ENCODE measurements at places on chromosomes 12 and 14.
A peak's percentile ranks its signal among the peaks of the same experiment; 100 is the strongest.

- DNase-seq: no peak
Measured at GRCh38 chr14:103398427-103399195, 13.4 kb downstream of the MARK3 start.

GRCh38 chr14:45811155-45811554 is 558.2 kb upstream of the MIS18BP1 start:
- DNase-seq: peak; percentile 17

DNA sequence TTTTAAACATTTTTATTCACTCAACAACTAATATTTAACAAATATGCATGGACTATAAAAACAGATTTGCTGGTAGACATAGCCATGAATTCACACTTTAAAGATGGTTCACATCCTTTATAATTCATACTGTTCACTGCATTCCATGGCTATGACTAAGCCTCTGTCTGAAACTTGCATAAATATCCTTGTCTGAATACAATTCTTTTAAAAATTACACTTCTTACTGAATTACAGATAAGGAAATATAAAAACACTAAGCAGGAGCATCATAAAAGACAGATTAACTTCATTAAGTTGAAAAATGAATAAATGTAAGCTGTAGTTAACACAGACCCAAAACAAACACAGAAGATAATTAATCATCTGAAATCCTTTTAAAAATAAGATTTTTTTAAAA is 53.8 kb downstream of the GXYLT1 start:
- no peak for DNase-seq

GRCh38 chr12:509500-509899 is 49.8 kb downstream of the B4GALNT3 start:
- peak; percentile 48 for DNase-seq

DNA sequence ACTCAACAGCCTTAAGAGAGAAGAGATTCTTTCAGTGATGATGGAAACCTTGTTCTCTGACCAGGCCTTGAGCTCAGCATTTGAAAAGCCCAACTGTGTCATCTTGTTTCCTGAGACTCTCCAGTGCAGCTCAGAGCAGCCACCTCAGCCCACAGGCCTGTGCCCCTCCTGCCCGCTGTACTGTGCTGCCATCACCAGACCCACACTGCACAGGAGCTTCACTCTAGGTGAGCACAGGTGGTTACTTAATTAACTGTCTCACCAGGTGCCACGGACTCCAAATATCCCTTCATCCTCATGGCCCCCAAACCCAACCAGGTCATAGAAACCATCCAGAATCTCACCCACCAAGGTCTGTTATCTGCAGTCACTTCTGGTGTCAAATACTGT is 51.3 kb downstream of the JAG2 start:
- DNase-seq: no peak

DNA sequence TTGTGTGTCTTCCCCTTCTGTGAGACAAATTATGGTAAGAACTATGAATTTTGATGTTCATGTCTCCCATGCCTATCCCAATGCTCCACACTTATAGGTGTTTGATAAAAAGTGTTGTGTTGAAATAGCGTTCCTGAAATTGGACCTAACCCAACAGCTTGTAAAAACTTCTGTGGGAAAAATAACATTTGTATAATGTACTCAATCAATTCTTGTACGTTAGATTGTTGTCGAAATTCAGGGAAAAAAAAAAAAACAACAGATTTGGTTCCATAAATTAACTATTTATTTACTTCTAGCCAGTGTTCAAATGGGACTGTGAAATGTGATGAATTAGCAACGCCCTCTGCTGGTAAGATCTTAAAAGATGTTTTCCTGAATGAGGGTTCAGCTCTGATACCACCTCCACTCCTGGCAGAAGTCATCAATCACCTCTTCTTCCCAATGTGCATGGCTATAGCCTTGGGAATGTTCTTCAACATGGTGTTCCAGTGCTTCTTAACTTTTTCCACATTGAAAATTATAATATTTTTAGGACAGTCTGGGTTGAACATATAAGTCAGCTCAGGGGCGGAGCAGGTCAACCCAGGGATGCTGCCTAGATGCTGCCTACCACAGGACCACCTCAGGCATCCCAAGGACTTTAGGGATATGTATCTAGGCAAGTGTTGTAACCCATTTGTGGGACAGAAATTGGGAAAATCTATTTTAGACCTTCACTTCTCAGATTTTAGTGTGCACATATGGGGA is 170.6 kb downstream of the OTOGL start:
- DNase-seq: no peak

DNA sequence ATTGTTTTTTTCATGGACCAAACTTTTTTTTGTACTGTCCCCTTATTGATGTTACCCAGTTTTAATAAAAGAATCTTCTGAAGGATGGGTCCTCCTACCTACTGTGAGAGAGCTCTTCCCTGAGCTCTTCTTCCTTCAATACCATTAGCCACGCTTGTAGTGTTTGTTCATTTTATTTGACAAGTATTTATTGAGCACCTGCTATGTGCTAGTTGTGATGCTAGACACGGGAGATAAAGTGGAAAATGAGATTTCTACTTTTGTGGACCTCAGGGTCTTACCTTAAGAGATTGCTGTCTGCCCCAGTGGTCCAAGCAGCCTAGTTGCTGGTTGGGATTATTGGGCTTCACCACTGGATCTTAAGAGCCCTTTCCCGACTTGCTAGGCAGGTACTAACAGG is 3.2 kb upstream of the GPD1 start:
- DNase-seq: no peak

GRCh38 chr12:117294189-117294603 is 67.2 kb downstream of the NOS1 start:
- peak; percentile 68 for DNase-seq

DNA sequence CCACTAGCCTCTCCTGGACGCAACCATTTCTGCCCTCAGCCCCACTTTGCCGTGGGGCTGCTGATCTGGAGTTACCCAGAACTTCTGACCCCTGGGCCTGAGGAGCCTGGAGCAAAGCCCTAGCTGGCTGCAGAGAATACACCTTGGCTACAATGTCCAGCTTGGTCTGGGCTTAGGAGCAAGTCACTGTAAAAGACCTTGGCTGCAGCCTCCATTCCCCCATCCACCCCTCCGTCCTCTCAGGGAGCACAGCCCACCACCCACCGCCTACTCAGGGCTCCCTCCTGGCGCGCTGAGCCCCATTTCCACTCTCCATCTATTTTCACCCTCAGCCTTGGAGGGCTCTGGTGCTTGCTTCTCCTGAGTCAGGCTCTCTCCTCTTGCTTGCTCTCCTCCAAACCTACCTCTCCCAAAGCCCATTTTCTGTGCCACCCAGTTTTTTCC is 42.9 kb downstream of the ERH start:
- peak; percentile 32 for DNase-seq

DNA sequence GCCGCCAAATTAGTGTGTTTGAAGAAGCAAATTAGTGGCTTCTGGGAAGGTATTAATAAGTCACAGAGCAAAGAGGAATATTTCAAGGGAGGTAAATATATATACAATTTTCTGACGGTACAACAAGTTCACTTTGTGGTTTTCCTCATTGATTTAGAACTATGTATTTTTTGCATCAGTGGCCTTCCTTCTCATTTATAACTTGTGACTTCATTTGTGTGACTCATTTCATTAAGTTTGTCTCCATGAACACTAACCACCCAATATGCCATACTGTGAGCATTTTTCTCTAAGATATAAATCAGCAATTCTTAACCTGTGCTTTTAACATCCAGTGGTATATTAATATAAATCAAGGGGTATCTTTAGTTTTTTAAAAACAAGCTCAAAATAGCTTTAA is 29.3 kb upstream of the ARHGAP5 start:
- no peak for DNase-seq

DNA sequence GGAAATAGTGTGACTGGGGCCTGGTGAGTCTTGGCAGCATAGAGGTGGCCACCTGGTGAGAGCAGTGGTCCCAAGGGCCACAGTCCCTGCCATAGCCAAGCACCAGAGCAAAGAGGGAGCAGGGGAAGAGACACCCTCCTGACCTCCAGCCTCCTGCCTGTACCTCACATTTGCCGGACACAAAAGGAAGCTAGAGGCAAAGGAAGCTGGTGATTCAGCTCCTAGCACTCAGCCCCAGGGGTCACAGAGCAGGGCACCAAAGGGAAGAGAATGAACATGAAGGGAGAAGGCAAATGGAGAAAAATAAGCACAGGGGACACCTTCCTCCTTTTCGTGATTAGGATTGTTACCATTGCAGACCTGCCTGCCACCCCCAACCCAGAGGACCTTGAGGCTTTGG is 216.8 kb downstream of the ZFP36L1 start:
- no peak for DNase-seq

Measured in H7 (cell line).